Natural killer cell treated with Interleukin-12 subunit alpha and Interleukin-12 subunit beta and Interleukin-15 and Interleukin-18, amount 100 ng/mL, for 72 hours (primary cell): ENCODE measurements at places on chromosomes 7 and 10. TPM values are rescaled to one million over a fixed set of nuclear protein-coding genes. Genes with fewer than 3 reads are reported as not detected.

Gene MORN4
- 2.7 TPM for total RNA-seq

Gene PVRIG
- total RNA-seq: 32.2 TPM

GRCh38 chr10:77071001-77071511, 566.6 kb downstream of the KCNMA1 start:
- DNase-seq: no peak
- no peak overlapping the region for H3K27ac ChIP-seq
- no peak overlapping the region for H3K4me3 ChIP-seq
- no peaks in the 10 kb centered on the region for H3K36me3 ChIP-seq
- H3K4me1 ChIP-seq: no peaks in the 10 kb centered on the region

Gene CPA4
- total RNA-seq: not detected

Gene TMEM184A
- total RNA-seq: not detected

DNA sequence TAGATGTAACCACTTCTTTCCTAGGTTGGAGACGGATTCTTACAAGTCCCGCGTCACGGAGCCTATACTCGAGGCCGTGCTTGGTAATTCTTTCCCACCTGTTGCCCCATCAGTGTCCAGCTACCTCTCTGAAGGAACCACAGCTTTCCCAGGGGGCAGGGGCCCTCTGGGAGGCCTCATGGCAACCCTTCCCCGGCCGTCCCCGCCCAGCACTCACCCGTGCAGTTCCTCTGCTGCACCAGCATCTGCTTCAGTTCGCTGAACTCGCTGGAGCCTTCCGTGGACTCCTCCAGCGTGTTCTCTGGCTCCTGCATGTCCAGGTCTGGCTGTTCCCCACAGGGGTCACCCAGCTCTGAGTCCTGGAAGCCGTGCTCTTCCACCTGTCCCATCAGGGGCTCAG, 24.5 kb downstream of the ZNF777 start:
- no peak overlapping the region for H3K27ac ChIP-seq
- peaks cover 19% of the 10 kb centered on the region for H3K4me1 ChIP-seq
- DNase-seq: no peak
- H3K27me3 ChIP-seq: no peaks in the 10 kb centered on the region
- no peak overlapping the region for H3K4me3 ChIP-seq

GRCh38 chr10:96857301-96858012, 25.4 kb downstream of the LCOR start:
- no peaks in the 10 kb centered on the region for H3K36me3 ChIP-seq
- H3K27ac ChIP-seq: peak overlapping the region; percentile 24

Gene SGCE
- 2.2 TPM for total RNA-seq

GRCh38 chr7:150823484-150824126, 23.0 kb downstream of the TMEM176A start:
- H3K4me3 ChIP-seq: no peak overlapping the region
- no peak for DNase-seq
- no peaks in the 10 kb centered on the region for H3K4me1 ChIP-seq
- H3K36me3 ChIP-seq: peaks cover 7% of the 10 kb centered on the region
- H3K27me3 ChIP-seq: peaks cover 46% of the 10 kb centered on the region

Gene WNT8B
- not detected for total RNA-seq

DNA sequence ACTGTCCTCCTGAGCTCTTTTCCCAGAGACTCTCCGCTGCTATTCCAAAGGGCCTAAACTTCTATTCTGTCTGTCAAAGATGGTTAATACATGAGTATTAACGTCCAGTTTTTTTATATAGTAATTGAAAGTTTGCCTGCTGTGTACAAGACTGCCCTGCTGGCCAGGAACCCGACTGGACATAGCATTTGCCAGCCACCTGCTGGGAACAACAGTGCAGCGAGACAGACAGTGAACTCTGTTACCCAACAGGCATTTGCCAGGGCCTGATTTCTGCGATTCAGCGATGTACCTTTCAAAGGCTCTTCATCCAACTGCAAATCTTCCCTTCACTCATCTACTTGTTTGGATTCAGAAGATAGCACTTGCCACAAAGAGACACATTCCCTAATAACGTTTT, 128.8 kb upstream of the SEM1 start:
- peaks cover 41% of the 10 kb centered on the region for H3K4me1 ChIP-seq
- H3K27me3 ChIP-seq: peaks cover 28% of the 10 kb centered on the region
- peak overlapping the region; percentile 28 for H3K4me3 ChIP-seq
- H3K36me3 ChIP-seq: no peaks in the 10 kb centered on the region

Gene TSPAN12
- not detected for total RNA-seq

DNA sequence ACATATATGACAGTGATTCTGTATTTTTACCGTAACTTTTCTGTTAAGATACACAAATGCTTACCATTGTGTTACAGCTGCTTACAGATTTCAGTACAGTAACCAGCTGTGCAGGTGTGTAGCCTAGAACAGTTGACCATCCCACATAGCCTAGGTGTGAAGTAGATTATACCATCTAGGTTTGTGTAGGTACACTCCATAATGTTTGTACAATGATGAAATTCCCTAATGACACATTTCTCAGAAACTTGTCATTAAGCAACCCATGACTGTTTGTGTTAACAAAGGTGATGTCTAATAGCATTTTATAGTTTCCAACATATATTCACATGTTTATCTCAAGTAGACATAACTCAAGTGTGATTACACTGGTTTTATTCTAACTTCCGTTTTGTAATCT, 218.5 kb downstream of the PLXDC2 start:
- H3K4me1 ChIP-seq: peaks cover 5% of the 10 kb centered on the region
- no peaks in the 10 kb centered on the region for H3K27me3 ChIP-seq
- peaks cover 5% of the 10 kb centered on the region for H3K36me3 ChIP-seq
- no peak overlapping the region for H3K4me3 ChIP-seq
- no peak overlapping the region for H3K27ac ChIP-seq

GRCh38 chr10:33818343-33818742, 483.9 kb upstream of the NRP1 start:
- no peak for DNase-seq
- H3K4me1 ChIP-seq: peaks cover 6% of the 10 kb centered on the region
- H3K27me3 ChIP-seq: peaks cover 1% of the 10 kb centered on the region
- H3K36me3 ChIP-seq: no peaks in the 10 kb centered on the region
- no peak overlapping the region for H3K4me3 ChIP-seq
- H3K27ac ChIP-seq: no peak overlapping the region

- H3K27ac ChIP-seq: peak overlapping the region; percentile 98
- peaks cover 3% of the 10 kb centered on the region for H3K27me3 ChIP-seq
- H3K4me1 ChIP-seq: peaks cover 27% of the 10 kb centered on the region
- peaks cover 6% of the 10 kb centered on the region for H3K36me3 ChIP-seq
- no peak for DNase-seq
Observed at GRCh38 chr7:108525327-108525984, 479 bp downstream of the PNPLA8 start.
